Epithelial cell of proximal tubule (primary cell): ENCODE measurements at places on chromosomes 1 and 21. TPM values are rescaled to one million over a fixed set of nuclear protein-coding genes. Genes with fewer than 3 reads are reported as not detected.
A peak's percentile ranks its signal among the peaks of the same experiment; 100 is the strongest.

The CD52 gene
- not detected in 2 replicates for total RNA-seq

The KIRREL1 gene
- total RNA-seq, result 194 and 275 TPM in 2 replicates

The F13B gene
- total RNA-seq, result not detected in 2 replicates

The FAAH gene
- 4.3 and 12.8 TPM in 2 replicates for total RNA-seq

GRCh38 chr1:3702990-3703728 is 49.1 kb upstream of the CCDC27 start:
- DNase-seq, result no peak

DNA sequence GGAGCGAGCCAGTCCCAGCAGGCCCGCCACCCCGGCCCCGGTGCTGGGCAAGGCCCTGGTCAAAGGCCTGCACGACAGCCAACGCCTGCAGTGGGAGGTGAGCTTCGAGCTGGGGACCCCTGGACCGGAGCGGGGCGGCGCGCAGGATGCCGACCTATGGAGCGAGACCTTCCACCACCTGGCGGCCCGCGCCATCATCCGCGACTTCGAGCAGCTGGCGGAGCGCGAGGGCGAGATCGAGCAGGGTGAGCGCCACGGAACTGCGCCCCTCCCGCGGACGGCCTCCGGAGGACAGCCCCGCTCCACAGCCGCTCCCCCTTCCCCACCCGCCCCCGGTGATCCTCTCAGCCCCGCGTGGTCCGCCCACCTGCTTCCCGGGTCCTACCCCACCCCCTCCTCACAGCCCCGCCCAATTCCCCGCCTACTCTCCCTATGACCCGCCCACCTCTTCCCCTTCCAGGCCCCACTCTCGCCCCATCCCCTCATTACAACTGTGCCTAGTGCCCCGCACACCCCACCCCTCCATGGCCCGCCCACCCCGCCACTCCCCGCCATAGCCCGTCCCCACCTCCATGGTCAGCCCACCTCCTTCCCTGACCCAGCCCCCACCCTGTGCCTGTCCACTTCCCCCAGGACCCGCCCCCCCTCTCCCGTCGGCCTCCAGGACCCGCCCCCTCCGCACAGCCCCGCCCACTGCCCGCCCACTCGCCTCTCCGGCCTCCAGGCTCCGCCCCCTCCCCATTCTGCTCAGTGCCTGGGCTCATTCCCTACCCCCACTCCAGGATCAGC is 52.7 kb downstream of the VWA5B1 start:
- no peak for DNase-seq

DNA sequence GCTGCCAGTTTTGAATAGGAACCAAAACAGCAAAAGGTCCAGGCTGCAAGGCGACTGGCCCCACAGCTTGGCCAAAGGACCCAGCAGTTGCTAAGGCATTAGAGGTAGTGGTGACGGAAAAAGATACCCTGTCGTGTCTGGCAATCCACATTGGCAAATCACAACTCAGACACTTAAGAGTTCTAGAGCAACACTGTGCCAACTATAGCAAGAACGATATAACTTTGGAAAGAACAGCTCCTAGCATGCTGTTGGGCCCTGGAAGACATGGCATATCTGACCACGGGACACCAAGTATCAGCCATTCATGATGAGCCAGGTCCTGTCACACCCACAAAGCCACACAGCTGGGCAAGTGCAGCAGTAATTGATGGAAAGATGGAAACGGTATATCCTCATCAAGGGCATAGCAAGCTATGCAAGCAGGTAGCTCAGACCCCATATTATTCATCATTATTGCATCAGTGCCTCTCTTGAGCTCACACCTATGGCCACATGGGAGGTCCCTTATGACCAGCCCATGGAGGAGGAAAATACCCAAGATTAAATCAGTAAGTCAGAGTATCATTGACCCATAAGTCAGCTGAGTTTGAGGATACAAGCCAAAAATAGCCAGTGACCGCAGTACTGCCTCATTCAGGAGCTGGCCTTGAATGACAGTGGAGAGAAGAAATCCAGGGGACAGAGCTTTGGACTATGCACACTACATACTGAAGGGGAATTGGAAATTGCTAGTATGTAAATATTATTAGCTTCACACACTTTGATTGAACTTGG is 221.2 kb downstream of the SETD4 start:
- no peak for DNase-seq

- no peak for DNase-seq
Measured at GRCh38 chr1:77984629-77985028, 5.8 kb upstream of the FUBP1 start.

DNA sequence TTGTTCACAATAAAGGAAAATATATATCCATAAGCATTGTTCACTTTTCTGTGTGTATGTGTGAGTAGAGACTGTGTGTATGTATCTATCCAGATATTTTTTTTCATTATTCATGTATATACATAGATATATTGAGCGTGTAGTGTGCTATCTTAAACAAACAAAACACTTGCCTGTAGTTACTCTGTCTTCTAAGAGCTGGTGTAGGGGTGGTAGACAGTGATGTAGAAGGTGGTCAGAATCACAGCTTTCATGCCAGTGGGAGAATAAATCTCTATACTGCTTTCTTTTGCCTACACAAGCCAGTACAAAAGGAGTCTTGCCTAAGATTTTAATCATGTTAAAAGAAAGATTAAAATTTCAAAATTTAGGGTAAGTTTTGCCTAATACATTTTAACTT is 122.0 kb downstream of the UCHL5 start:
- DNase-seq, result no peak

- no peak for DNase-seq
Measured at GRCh38 chr1:57826535-57826934, 402.7 kb upstream of the DAB1 start.

DNA sequence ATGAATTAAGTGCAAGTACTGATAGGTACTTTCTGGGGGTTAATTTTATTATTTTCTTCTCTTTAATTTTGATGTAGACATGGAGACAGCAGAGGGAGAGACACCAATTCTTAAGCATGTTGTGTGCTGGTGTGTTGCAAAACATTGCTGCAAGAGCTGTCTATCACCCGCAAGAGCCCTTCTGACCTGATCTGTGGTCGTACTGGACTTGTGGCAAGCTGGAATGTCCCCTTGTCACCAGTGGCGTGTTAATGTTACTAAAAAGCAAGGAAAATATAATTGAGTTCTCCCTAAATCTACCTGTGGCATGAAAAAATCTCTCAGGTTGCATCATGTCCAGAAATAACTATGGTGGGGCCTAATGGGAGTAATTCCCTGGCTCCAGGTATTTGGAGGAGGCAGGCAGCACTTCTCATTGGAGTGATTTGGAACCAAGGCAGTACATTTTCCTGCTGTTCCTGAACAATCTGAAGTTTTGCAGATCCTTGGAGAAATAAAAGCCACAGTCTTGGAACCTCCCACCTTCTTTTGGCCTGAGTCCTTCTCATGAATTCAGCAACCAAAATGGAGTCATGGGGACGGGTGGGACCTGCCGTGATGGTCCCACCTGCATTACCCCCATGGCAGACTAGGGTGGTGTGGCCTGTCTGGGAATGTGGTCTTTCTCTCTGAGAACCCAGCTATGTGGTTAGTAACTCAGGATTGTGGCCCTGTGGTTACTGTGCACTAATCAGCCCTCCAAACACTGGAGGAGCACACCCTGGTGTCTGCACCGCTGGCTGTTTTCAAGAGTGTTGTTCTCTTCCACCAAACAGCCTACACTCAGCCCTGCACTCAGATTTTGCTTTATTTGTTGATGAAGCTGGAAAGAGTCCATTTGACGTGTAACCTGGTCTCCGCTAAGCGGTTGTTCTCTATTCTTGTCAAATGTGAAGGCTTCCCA is 57.4 kb downstream of the GALNT2 start:
- DNase-seq, result no peak

GRCh38 chr1:41347276-41347675 is 14.0 kb upstream of the FOXO6 start:
- no peak for DNase-seq

- no peak for DNase-seq
Measured at GRCh38 chr1:68706639-68707317, 209.9 kb upstream of the DEPDC1 start.

DNA sequence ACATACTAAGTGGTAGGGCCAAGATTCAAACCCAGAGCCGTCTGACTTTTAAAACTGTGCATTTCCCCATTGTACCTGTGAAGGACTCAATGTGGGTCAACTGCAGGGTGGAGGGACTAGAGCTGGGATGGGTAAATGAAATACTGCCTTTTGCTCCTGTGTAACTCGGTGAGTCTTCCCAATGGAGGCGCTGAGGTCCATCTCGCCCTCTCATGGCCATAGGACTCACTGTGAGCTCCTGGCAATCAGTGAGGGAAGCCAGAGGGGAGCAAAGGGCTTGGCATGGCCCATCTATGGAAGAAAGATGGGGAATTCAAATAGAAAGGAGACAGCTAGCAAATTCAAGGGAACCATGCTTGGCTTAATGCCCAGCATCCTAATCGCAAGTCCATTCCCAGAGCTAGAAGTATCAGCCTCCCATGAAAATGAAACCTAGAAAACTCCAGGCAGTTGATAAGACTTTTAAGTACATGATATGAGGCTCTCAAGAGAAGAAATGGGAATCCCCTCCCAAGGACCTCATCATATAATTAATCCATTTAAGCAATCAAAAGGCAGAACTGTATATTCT is 25.4 kb upstream of the CGN start:
- DNase-seq, result no peak

DNA sequence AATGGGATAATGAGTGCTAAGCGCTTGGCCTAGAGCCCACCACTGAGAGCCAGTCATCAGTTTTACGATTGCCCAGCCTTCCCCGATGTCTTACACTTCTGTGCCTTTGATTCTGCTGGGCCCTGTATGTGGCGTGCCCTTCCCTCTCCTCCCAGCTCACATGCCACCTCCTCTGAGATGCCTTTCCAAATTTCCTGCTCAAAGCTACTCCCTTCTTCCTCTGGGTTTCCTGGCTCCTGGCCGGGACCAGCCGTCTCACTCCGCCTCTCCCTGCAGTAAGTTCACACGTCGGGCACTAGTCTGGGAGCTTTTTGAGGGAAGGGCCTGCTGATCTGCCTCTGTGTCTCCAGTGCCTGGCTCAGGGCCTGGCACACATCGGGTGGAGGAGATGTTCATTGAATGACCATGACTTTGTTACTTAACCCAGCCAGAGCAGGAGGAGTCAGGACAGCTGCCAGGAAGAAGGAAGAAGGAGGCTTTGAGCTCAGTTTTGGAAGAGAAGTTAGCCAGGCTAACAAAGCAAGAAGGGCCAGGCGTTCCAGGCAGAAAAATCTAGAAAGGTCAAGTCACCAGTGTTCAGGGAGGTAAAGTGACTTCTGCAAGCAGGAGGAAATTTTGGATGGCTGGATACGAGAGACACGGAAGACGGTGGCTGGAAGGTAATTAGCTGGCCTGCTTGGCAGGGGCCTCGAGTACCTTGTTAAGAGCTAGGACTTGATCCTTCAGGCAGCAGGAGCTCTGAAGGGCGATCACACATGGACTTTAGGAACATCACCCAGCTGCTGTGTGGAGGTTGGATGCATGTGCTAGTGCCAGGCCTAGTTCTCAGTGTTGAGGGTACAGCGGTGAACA is 63.6 kb downstream of the EPHB2 start:
- DNase-seq, result no peak

GRCh38 chr1:6412896-6413295 is 6.8 kb downstream of the HES2 start:
- DNase-seq, result no peak

DNA sequence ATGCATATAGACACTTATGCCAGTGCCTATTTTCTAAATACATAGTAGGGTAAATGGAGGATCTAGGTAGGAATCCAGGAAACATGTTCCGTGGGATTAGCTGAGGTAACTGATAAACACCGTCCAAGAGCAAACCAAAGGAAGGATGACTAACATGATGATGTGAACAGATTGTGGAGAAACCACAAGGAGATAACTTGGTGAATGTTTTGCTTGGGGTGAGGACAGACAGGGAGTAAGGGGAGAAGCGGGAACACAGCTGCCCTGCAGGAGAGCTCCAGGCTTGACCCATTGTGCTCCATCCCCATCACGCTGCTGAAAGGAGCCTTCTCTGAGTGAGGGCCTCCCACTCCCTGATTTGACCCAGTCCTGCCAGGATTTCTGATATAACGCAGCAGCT is 87.0 kb upstream of the ZC3H11B start:
- no peak for DNase-seq

GRCh38 chr1:96365076-96365475 is 356.5 kb upstream of the PTBP2 start:
- no peak for DNase-seq

DNA sequence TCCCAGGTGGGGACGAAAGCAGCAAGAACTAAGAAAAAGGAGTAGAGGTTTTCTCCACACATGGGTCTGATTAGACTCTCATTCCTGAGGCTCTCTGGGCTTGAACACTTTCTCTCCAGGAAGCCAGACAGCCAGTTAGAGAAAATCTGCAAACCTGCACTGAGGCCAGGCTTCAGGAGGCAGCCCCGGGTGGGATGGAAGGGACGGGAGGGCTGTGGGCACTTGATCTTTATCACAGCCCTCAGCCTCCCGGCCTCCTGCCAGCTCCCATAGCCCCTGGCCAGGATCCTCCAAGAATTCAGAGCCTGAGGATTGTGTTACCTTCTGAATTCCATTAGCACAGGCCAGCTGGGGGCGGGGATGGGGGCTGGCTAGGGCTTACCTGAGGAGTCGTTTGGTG is 40.1 kb downstream of the SERTAD4 start:
- DNase-seq, result no peak

DNA sequence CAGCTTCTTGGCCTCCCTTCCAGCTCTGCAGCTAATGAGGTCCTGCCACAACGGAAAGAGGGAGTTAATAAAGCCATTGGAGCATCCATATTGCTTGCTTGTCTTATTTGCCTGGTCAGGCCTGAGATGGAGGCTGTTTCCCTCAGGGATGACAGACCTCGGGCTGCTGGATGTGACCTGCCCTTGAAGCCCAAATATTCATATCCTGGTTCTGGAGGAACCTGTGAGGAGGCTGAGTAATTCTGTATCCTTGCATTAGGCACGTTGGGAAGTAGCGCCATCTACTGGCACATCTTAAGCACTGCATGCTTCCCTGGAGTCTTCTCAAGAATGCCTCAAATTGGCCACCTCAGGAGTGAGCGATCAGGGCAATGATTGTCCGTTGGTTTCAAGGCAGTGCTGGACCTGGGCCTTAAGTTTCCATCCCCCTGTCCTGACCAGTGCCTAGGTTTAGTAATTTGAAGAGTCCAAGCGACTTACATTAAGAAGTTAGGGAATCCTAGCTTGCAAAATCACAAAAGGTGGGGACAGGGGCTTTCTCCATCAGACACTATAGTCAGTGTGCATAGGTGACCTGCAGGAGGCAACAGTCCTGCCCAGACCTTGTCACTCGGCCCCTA is 13.8 kb upstream of the NASP start:
- peak; percentile 32 for DNase-seq

- no peak for DNase-seq
Measured at GRCh38 chr1:203361945-203362719, 11.2 kb upstream of the FMOD start.

- no peak for DNase-seq
Measured at GRCh38 chr1:208724079-208724478, 479.9 kb upstream of the PLXNA2 start.

GRCh38 chr1:205332015-205332791 is 10.7 kb upstream of the NUAK2 start:
- no peak for DNase-seq

- DNase-seq, result no peak
Measured at GRCh38 chr1:90486134-90486824, 230.8 kb downstream of the BARHL2 start.

GRCh38 chr21:43609501-43610340 is 49.6 kb downstream of the HSF2BP start:
- DNase-seq, result peak; percentile 72

GRCh38 chr1:85297855-85298629 is 21.6 kb upstream of the BCL10 start:
- peak; percentile 99 for DNase-seq
